ENCODE measurements at places on chromosomes 11 and 22.

GRCh38 chr11:71154261-71154805, 98.0 kb downstream of the SHANK2 start:
- DNase-seq = no peak

- no peak for DNase-seq
Observed at GRCh38 chr11:95907476-95907875, 16.4 kb downstream of the MTMR2 start.

DNA sequence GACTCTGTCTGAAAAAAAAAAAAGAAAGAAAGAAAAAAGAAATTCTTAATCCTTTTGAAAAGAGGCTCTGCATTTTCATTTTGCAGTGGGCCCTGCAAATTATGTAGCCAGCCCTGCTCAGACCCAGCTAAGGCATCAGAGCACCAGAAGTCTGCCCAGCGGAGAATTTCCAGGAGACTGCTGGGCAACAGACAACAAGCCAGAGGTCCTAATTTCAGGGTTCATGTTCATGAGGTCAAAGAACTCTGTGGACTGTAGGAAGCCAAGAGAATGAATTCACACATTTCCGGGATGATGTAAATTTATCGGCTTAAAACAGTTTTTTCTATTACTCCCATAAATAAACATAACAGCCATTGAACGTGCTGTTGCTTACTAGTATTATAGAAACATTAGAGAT, 14.8 kb upstream of the RTCB start:
- DNase-seq = no peak

DNA sequence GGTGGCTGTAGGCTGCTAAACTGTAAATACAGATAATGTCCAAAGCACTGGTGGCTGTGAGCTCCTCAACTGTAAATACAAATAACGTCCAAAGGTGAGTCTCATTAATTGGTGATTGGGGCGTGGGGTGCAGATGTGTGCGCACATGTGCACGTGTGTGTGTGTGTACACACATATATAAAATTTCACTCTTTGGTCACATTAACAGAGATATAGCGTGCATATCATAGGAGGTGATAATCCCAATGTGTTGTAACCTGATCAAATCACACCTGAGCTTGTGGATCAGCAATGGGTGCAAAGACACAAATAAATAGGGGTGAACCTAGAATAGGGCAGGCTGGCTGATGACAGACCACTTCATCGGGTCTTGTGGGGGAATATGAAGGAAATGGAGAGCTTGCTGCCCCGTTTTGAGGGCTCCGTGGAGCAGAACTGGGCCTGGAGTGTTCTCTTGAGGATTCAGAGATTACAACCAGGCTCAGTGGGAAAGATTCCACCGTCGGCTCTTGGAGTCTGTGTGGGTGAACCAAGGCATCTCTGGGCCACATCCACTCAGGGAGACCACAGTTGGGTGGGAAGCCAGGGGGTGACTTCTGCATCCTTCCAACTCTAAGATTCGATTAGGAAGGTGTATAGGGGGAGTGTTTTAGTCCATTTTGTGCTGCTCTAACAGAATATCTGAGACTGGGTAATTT, 24.9 kb upstream of the OSBPL5 start:
- DNase-seq = no peak

GRCh38 chr11:11732116-11732515, 109.7 kb upstream of the USP47 start:
- no peak for DNase-seq

DNA sequence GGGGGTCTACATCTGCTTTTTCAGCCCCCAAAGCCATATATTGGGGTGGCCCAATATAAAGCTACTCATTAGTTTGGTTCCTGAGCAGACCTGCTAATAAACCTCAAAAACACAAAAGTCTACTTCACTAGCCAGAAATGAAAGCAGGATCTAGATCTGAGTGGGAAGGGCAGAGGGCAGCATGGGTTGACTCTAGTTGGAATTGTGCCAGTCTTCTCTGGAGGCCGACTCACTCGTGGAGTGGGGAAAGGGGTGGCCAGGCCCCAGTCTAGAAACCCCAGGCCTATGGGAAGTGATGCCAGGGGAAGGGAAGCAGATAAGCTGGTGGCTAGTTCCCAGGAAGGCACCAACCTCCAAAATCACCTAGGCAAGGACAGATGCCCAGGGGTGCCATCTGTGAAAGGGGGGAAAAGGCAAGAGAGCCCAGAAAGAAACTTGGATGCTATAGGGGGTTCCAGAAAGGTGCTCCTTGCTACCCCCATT, 5.3 kb downstream of the PATZ1 start:
- DNase-seq = no peak

GRCh38 chr22:35930933-35931332, 97.7 kb downstream of the RBFOX2 start:
- no peak for DNase-seq

DNA sequence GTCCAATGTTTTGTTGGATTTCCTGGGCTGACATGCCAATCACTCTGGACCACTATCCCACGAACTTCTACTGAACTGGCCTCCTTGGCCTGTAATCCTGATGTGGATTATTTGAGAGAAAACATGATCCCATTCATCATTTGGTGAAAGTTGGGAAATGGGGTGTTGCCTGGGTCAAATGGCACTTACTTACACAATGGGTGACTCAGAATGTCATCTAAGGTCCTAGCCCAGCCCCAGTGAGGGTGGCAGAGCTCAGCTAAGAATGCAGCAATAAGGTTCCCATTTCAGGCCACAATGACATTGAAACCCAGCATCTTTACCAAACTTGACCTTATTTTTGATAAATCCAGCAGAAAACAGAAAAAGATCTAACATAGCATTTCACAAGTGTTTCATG, 8.0 kb upstream of the DSCAML1 start:
- DNase-seq = peak; percentile 4

All from chondrocyte (in vitro differentiated cells).